ENCODE measurements at places on chromosomes 2 and 18.

DNA sequence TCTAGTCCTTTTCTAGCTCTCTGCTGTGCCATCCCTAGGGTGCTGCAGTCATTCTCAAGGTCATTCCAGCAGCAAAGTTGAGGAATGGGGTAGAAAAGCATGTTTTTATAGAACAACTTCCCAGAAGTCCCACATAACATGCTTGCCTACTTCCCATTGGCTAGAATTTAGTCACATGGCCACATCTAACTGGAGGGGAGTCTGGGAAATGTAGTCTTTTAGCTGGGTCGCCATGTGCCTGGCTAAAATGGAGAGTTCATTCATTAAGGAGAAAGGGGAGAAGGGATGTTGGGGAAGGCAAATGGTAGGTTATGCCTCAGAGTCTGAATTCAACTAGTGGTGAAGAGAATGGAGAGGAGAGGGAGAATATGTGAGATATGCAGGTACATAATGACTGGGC lies 85.7 kb downstream of the SLC4A3 start:
- no peak for DNase-seq

GRCh38 chr2:86631846-86632485 lies 8.3 kb upstream of the RNF103 start:
- DNase-seq, result no peak

- no peak for DNase-seq
Measured at GRCh38 chr2:45946023-45946422, 294.5 kb downstream of the PRKCE start.

DNA sequence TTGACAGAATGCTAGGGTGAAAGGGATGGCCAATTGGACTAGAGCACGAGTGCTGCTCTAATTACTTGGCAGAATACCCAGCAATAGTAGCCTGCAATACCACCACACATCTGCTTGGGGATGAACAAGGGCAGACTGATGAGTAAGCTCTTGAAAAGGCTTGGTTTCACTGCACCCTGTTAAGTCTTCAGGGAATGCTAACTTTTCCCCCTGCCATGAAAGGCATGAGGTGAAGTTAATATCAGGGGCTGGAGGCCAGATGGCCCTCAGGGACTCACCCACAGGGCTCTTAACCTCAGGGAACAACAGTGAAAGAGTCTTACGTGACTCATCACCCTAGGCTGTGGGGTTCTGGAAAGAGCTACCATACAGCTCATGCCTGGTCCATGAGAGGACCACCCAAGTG lies 51.7 kb upstream of the MYL1 start:
- DNase-seq, result no peak

- no peak for DNase-seq
Measured at GRCh38 chr2:152716805-152717227, 445 bp downstream of the PRPF40A start.

DNA sequence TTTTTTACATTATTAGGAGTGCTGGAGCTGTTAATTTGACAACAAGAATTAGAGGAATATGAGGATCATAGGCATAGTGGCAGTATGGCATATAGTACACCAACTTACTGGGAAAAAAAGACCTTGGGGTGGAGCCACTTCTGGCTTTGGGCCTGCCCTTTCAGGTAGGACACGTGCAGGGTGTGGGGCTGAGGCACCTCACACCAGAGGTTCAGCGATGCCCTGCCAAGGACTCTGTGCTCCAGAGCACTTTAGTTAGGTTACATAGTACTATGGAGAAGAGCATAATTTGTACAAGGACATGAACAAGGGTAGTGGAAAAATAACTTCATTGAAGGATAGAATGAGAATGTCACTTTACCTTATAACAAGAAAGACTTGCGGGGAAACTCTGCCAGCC lies 77.1 kb upstream of the CD302 start:
- DNase-seq, result no peak

DNA sequence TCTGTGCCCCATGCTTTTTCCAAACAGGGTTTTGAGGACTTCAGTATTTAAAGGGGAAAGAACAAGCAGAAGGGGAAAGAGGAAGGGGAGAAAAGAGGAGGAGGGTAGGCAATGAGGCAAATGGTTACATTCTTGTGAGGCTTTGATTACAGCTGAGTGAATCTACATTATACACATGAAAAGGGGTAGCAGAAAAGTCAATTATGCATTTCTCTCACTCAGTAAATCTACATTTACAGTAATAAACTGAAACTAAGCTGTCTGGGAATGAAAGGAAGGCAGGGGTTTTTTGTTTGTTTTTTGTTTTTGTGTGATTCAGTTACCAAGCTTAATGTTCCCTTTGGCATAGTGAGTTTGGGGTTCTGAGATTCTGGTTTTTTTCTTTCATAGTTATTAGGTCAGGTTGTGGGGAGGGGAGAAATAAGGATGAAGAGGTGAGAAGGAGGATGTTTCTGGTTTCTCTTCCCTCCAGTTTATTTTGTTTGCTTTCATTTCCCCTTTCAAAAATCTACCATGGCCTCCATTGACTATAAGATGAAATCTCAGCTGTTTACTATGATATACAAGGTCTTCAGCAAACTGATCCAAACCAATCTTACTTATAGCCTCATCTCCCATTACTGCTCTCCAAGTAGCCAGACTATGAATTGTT lies 18.7 kb downstream of the C18orf63 start:
- DNase-seq, result no peak

- DNase-seq, result no peak
Measured at GRCh38 chr2:121603185-121603584, 46.1 kb downstream of the CLASP1 start.

GRCh38 chr18:12991821-12992179 lies 638 bp downstream of the CEP192 start:
- DNase-seq, result no peak

GRCh38 chr2:151849413-151850010 lies 21.3 kb upstream of the ARL5A start:
- no peak for DNase-seq

DNA sequence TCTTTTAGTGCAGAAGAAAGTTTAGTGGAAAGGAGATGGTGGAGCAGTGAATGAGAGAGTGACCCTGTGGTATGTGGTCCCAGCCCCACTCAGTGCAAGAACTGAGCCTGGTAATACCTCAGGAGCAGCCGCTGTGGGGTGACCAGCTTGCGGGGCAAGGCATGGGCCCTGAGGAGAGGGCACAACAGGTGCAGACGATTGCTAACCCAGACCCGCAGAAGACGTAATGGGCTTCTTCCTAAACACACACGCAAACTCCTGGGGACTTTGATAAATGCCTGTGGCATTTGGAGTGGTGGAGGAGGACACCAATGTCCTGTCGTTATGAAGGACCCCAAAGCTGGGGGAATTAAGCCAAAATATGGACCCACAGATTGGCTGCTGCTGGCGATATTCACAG lies 78.7 kb downstream of the GFPT1 start:
- no peak for DNase-seq

DNA sequence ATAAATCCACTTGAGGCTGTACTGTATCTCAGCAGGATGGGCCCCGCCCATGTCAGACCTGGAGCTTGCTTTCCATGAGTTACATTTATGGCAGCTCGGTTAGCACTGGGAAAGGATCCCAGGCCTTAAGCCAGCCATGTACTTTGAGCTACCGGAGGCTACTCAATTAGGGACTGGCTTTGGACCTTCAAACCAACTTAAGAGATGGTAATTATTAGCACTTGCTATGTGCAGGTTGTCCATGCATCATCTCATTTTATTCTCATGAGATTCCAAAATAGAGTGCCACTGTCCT lies 64.4 kb downstream of the ACTR2 start:
- DNase-seq, result no peak

DNA sequence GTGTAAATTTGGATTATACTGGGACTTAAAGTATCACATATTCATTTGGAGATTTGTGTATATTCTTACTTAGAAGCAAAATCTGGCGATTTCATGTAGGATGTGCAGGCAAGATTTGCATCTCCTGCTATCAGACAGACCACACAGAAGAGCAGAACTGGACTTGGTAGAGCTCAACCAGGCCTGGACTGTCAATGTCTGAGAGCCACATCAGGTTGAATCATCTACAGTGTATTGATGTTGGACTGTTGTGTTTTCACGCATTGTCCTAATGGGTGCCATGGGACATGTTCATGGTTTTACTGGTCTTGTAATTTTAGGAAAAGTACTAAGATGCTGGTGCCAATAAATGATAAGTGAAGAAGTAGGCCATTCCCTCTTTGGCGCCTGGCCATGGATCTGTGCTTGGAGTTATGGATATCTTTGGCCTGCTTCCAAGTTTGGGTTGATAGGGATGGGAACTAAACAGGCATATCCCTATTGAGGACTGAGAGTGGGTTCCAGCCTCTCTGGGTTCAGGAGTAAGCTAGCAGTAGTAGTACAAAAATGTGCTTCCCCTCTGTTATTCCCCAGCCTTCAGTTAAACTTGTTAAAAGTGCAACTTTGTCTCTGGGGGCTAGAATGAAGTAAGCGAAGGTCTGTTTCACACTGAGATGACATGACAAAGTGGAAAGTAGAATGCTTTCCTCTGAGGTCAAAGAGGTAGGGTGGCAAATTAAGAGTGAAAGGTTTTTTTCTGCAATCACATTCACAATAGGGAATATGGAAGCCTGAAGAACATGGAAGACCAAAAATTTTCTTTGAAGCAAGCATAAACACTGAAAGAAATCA lies 49.2 kb upstream of the NEMP2 start:
- peak; percentile 6 for DNase-seq

DNA sequence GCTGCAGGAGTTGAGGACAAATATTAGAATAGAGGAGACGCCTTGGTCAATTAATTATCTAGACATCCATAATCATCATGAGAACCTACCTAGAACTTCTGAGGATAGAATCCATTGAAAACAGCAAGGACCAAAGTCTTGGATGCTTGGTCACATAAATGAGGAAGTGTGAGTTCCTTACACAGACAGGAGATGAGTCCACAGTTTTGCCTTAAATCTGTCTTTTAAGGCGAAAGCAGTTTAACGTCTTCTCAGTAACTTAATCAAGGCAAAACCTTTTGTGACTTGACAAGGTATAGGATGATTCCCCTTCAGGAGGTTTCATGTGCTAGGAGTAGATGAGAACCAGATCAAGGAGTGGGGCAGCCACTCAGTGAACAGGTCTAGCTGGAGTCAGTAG lies 1783.2 kb upstream of the CELF4 start:
- no peak for DNase-seq

GRCh38 chr2:79876430-79876829 lies 363.6 kb downstream of the CTNNA2 start:
- DNase-seq, result no peak

DNA sequence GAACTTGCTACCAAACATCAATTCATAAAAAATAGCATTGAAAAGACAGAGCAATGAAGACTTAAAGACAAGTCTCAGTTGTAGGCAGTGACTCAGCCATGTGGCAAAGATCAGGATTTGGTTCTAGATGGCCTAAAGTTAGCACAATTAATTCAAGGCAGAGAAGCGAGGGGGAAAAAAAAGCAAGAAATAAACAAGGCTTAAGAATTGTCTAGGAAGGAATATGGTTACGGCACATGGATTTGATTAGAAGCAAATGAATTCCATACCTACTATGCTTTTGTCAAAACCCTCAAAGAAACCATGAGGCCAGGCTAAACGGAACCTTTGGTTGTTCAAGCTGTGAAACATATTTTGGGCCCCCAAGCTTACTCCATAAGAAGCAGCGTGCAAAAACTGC lies 362.2 kb upstream of the KCNH7 start:
- no peak for DNase-seq

GRCh38 chr2:176744146-176744545 lies 468.4 kb upstream of the HNRNPA3 start:
- no peak for DNase-seq

- DNase-seq, result peak; percentile 4
Measured at GRCh38 chr2:178008636-178009289, 63.8 kb downstream of the PDE11A start.

DNA sequence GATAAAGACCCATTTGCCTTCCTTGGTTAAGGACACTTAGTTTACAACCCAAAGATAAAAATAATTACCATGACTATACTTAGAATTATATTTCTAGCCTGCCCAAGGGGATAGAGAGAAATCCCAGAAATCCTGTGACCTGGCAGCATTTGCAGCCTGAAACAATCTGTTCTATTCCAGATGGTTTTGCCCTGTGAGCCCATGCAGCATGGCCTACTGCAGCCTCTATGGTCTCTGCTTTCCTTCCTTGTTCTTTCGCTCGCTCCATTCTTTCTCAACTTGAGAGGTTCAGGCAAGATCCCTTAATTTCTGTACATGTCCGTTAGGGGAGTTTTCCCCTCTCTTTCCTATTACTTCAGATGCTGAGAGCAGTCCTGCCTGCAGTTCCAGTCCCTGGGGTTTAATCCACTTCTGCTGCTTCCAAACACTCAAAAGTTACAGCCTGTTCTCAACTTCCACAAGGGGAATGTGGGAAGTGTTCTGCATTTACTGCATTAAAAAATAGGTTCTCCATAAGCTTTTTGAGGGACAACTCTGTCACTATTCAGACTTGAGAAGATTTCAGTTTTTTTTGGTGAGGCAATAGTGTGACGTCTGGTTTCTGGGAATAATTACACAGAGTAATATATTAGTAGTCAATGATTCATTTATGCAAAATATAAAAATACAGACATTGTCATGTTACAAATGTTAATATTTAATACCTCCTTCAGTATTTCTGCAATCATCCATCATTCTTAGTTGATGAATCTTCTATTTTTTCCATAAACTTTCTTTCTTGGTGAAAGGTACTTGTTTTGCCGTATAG lies 80.3 kb downstream of the CDCA7 start:
- DNase-seq, result no peak

DNA sequence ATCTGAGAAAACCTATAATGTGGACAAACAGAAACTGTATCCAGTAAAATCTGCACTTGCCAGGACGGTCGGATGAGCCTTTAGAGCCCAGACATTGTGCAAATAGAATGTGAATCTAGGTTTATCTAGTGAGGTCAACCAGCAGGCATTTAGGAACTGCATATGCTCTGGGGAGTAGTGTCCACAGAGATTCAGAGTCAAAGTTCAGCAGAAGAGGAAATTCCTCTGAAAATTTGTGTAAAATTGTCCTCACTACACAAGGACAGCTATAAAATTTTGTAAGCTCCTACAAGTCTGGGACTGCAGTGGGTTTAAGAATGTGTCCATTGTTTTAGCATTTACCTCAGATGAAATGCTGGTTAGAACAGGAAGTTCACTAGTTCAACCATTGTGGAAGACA lies 9.8 kb upstream of the NDUFV2 start:
- no peak for DNase-seq

DNA sequence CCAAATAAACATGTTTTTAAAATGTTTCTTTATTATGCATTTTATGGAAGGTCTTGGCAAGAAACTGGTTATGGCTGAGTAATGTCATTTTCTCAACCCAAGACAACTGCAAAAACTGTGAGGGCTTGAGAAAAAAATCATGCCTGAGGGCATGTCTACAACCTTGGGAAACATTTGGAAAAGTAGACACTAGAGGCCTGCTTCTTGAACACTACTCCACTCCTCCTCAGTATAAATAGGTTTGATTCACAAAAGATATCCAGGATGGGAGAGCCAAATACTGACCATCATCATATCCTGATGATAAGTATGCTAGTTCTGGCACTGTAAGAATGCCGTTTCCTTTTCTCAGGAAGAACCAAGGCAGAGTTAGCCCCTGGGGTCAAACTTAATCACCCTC lies 71.1 kb downstream of the OSR1 start:
- DNase-seq, result no peak

GRCh38 chr2:166614029-166614428 lies 120.0 kb upstream of the SCN7A start:
- DNase-seq, result no peak

Measured in nucleus accumbens (tissue), 56 donors.